ENCODE measurements at places on chromosomes 4 and X. TPM values are rescaled to one million over a fixed set of nuclear protein-coding genes. Genes with fewer than 3 reads are reported as not detected.

DNA sequence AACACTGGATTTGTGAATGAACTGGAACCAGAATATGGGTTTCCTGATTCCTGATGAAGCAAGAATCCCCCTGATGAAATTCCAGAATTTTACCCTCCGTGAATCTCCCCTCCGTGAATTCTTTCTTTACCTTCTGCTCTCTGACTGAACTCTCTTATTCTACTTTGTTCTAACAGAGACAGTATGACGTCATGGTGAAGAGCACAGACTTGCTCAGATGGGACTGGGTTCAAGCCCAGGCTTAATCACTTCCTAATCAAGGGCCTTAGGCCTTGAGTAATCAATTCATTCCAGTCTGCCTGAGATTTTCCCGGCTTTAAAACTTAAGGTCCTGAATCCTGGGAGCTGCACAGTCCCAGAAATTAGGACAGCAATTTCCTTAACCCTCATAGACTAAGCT, 64.5 kb downstream of the IQCM start:
- no peak overlapping the region for H3K4me3 ChIP-seq
- H3K27ac ChIP-seq, result no peak overlapping the region
- H3K4me1 ChIP-seq, result no peaks in the 10 kb centered on the region
- no peaks in the 10 kb centered on the region for H3K27me3 ChIP-seq

DNA sequence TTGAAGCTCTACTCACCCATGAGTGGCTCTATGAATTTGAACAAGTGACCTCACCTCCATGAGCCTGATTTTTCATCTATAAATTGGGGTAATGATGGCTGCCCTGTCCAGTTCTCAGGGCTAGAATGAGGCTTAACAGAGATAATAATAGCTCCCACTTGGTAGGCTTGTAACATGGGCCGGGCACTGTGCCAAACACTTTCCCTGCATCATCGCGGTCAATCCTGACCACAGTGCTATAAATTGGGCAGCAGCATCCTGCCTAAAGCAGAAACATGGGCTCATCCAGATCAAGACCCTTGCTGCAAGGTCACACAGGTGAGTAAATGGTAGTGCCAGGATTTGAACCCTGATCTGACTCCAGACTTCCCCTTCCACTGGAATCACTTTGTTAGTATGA, 12.8 kb downstream of the APLN start:
- no peaks in the 10 kb centered on the region for H3K27me3 ChIP-seq
- no peak for DNase-seq
- H3K27ac ChIP-seq, result no peak overlapping the region
- H3K4me3 ChIP-seq, result no peak overlapping the region
- no peaks in the 10 kb centered on the region for H3K4me1 ChIP-seq

Gene TMEM255A
- total RNA-seq, result 5.9 TPM

DNA sequence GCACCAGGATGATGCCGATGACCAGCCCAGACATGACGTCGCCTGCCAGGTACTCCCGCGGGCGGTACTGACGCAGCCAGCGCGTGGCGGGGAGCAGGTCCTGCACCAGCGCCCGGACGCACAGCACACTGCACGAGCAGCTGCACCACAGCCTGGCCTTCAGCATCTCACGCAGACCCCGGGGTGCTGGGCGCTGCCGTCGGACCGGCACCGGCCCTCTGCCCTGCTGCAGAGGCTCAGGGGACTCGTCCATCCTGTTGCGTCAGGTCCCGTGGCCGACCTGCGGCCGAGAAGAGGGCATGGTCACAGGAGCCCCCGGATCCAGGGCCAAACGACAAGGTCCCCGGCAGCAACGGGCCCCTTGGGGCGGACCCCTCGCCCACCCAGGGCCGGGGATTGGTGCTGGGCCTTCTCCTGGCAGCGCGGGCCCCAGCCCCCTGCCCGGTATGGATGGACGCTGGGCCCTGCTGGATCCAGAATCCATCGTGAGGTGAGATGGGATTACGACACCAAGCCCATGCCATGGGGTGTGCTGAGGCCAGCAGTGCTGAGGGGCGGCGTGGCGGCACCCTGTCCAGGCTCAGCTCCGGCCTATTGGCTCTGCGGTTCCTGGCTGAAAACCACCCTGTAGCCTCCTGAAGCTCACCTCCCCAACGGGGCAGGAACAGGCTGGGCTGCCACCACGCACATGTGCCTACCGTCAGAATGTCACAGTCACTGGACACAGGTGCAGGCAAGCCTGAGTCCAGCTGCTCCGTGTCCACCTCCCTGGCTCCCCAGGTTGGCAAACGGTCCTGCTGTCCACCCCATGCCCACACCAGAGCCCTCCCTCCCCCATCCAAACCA, 1.5 kb downstream of the SLC26A1 start:
- peaks cover 13% of the 10 kb centered on the region for H3K4me1 ChIP-seq
- no peak overlapping the region for H3K27ac ChIP-seq

DNA sequence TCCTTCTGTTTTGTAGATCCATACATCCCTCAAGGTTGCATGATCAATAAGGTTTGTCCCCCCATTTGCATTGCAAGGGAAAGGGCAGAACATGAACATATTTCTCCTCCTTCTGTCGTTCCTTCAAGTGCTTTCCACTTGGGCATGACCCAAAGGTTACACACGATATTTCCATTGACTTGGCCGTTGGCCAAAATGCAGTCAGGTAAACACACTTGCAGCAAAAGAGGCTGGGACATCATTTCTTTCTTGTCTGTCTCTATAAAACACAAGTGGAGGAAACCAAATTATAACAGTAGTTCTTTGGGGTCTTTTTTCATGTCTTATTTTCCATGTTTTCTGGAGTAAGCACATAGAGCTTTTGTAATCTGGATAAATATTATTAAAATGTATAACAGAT, 156.1 kb downstream of the FRAS1 start:
- no peaks in the 10 kb centered on the region for H3K27me3 ChIP-seq
- DNase-seq, result no peak
- peaks cover 8% of the 10 kb centered on the region for H3K4me1 ChIP-seq
- no peak overlapping the region for H3K4me3 ChIP-seq
- no peaks in the 10 kb centered on the region for H3K36me3 ChIP-seq

All from sigmoid colon (tissue), 7 donors.